ENCODE measurements at places on chromosomes 13 and 19. TPM values are rescaled to one million over a fixed set of nuclear protein-coding genes. Genes with fewer than 3 reads are reported as not detected.

DNA sequence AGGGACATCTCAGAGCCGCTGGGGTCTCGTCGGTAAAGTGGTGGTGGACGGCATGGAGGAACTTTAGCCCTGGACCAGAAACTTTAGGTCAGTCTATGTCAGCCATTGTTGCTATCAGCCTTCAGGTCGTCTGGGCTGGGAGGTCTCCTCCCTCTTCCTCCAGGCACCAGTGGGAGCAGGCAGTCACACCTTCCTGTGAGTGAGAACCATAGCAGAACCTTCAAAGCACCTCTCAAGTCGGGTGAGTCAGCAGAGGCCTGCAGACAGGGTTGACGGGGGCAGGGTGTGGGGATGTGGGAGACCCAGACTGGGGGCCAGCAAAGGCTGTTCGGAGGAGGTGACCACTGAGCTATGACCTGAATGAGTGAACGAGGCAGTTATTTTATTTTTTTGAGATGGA lies 15.4 kb upstream of the SBNO2 start:
- no peaks in the 10 kb centered on the region for H3K27me3 ChIP-seq
- H3K4me3 ChIP-seq: no peak overlapping the region
- no peaks in the 10 kb centered on the region for H3K36me3 ChIP-seq
- H3K27ac ChIP-seq: no peak overlapping the region
- no peaks in the 10 kb centered on the region for H3K4me1 ChIP-seq
- no peak for DNase-seq

- no peak overlapping the region for H3K27ac ChIP-seq
- H3K27me3 ChIP-seq: no peaks in the 10 kb centered on the region
- DNase-seq: no peak
- H3K4me3 ChIP-seq: no peak overlapping the region
- H3K4me1 ChIP-seq: no peaks in the 10 kb centered on the region
- no peaks in the 10 kb centered on the region for H3K36me3 ChIP-seq
Measured at GRCh38 chr13:55245005-55245644, 1895.6 kb upstream of the PRR20A start.

GRCh38 chr13:50161052-50161451 lies 145.8 kb downstream of the KCNRG start:
- no peak overlapping the region for H3K4me3 ChIP-seq
- no peaks in the 10 kb centered on the region for H3K27me3 ChIP-seq
- H3K27ac ChIP-seq: peak overlapping the region; percentile 56
- DNase-seq: peak; percentile 47
- peaks cover 12% of the 10 kb centered on the region for H3K4me1 ChIP-seq
- no peaks in the 10 kb centered on the region for H3K36me3 ChIP-seq

DNA sequence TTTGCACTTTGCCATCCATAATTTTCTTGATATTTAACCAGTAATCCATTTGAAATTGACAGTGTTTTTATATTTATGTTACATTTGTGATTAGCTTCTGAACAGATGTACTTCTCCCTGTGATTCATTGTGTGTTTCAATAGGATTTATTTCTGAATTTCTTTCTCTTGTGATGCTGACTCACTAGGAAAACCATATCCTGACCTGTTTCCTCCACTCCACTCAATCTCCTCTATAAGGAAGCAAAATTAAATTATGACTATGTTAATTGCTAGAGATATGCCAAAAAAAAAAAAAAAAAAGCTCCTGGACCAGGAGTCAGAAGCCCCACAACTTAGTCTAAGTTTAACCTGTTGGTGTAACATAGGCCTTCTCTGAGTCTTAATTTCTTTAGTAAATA lies 614.6 kb upstream of the SPRY2 start:
- H3K4me3 ChIP-seq: no peak overlapping the region
- H3K27ac ChIP-seq: no peak overlapping the region
- no peak for DNase-seq
- no peaks in the 10 kb centered on the region for H3K36me3 ChIP-seq

ATXN8OS gene
- not detected for total RNA-seq

- H3K36me3 ChIP-seq: peaks cover 37% of the 10 kb centered on the region
- no peaks in the 10 kb centered on the region for H3K27me3 ChIP-seq
- DNase-seq: no peak
- no peak overlapping the region for H3K4me3 ChIP-seq
- no peak overlapping the region for H3K27ac ChIP-seq
- peaks cover 15% of the 10 kb centered on the region for H3K4me1 ChIP-seq
Measured at GRCh38 chr13:98456413-98456845, 120.5 kb downstream of the STK24 start.

OR7D4 gene
- not detected for total RNA-seq

DNA sequence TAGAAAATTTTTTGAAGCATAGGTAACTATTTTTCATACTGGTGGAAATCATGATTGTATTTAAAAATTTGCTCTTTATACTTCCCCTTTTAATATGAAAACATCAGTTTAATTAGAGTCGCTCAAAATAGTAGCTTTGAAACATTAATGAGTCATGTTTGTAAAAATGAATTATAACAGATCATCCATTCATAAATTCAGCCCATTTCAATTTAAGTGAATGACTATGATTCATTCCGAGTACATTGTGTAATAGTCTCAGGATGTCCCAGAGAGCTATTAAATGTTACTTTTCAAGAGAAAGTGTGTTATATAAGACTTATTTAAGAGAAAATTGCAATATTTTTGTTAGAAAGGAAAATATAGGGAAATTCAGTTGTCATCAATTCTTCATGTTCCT lies 111.0 kb downstream of the FNDC3A start:
- H3K27me3 ChIP-seq: no peaks in the 10 kb centered on the region
- no peaks in the 10 kb centered on the region for H3K4me1 ChIP-seq
- H3K4me3 ChIP-seq: no peak overlapping the region
- DNase-seq: no peak

GJB2 gene
- 0.24 TPM for total RNA-seq

ZNF541 gene
- total RNA-seq: 0.18 TPM

FBXO27 gene
- total RNA-seq: 13.3 TPM

DNA sequence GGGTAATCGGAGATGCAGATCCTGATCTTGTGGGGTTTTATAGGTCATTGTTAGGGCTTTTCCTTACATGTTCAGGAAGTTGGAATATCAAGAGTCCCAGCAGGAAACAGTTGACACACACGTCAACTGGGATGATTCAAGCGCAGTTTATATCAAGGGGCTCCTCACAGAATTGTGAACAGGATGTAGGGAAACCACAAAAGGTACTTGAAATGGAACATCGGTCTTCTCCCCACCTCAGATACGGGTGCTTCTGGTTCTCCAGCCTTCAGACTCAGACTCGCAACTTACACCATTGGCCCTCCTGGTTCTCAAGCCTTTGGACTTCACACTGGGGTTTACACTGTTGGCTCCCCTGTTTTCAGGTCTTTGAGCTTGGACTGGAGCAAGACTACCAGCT lies 19.5 kb downstream of the ZNF557 start:
- DNase-seq: no peak
- no peak overlapping the region for H3K4me3 ChIP-seq
- no peaks in the 10 kb centered on the region for H3K4me1 ChIP-seq
- H3K36me3 ChIP-seq: no peaks in the 10 kb centered on the region
- H3K27me3 ChIP-seq: no peaks in the 10 kb centered on the region
